ENCODE measurements at places on chromosomes 1 and 21.

GRCh38 chr1:64474665-64475439 is 4.9 kb downstream of the CACHD1 start:
- DNase-seq, result no peak

DNA sequence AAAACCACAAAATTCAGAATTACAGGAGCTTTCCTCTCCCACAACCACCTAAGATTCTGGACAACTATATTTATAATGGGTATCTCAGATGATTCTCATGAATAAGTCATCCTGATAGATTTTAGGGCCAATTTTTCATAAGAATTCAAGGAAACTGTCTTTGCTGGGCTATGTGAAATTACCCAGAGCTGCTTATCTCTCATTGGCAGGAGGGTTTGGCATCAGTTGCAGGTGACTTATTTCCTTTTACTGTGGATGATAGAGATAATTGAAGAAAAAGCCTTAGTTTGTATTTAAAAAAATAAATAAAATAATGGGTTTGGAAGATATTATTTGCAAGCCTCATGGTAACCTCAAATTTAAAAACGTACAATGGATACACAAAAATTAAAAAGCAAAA is 38.2 kb upstream of the WDR26 start:
- no peak for DNase-seq

DNA sequence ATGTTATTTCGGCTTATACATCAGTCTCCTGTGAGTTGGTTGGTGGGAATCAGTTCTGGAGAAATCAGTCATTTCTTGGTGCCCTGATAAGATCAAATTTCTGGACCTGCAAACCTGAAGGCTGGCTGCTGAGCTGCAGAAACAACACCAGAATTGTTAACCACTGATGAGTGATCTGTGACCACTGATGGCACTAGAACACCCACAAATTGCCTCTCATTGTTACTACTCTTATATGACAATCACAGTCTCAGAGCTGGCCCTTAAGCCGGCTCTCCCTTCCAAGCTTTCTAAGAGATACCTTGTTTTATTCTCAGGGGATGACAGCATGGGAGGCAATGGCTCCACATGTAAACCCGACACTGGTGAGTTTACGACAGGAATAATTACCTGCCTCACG is 1.9 kb downstream of the C1orf162 start:
- DNase-seq, result no peak

DNA sequence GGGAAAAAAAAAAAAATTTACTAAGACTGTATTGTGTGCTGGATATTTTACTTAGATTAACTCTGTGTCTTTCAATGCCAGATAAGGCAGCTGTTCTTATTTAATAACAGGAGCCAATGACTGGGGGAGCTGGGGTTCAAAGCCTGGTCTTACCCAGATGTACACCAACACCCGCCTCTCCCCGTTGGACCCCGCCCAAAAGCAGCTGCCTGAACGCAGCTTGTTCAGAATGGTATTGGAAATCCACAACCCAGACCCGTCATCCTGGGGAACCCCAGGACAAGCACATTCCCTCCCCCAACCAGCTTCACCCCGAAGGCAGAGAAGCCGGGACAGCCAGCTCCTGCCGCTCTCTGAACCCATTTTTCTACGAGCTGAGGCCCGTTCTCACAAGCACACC is 113.6 kb upstream of the TMPRSS2 start:
- DNase-seq, result no peak

- DNase-seq, result no peak
Observed at GRCh38 chr1:19460535-19461219, 24.7 kb downstream of the CAPZB start.

DNA sequence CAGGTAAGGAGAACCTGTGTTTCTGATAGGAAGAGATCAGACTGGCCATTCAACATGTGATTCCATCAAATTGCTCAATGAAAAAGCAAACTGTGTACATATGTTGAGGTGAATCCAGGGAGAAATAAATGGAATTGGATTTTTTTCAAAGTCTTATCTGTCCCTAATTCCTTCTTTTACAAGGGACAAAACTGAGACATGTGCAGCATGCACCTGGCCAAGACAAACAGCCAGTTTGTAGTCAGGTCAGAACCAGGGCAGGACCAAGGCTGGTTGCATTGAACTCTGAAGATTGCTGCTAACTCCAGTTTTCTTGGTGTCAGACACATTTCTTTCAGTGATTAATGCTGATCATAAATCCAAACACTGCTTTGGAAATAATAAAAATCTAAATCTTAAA is 69.6 kb upstream of the CCDC190 start:
- no peak for DNase-seq

DNA sequence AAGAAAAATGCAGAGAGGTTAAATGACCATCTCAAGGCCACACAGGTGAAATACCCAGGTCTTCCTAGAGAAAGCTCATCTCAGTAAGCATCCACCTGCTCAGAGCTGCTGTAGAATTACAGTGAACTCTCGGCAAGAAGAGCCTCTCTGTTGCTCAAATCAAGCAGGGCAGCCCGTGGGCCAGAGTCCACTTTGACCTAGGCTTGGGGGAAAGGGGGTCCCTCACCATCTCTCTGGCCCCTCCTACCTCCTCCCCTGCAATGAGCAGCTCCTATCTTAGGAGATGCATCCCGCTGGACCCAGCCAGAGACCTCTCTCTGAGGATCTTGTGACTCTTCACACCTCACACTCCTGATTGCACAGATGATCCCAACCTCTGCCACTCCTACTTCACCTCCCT is 364.7 kb downstream of the PTPRU start:
- no peak for DNase-seq

GRCh38 chr1:82486969-82487368 is 686.2 kb downstream of the ADGRL2 start:
- DNase-seq, result no peak

Data from neuronal stem cell (in vitro differentiated cells).